ENCODE measurements at places on chromosomes 1 and 21. TPM values are rescaled to one million over a fixed set of nuclear protein-coding genes. Genes with fewer than 3 reads are reported as not detected.

- peak; percentile 77 for DNase-seq
Observed at GRCh38 chr21:31520561-31521098, 138.9 kb upstream of the SOD1 start.

The OXCT2 gene
- total RNA-seq = 0.36 TPM

GRCh38 chr1:229792012-229792975 lies 166.2 kb downstream of the URB2 start:
- DNase-seq = no peak

DNA sequence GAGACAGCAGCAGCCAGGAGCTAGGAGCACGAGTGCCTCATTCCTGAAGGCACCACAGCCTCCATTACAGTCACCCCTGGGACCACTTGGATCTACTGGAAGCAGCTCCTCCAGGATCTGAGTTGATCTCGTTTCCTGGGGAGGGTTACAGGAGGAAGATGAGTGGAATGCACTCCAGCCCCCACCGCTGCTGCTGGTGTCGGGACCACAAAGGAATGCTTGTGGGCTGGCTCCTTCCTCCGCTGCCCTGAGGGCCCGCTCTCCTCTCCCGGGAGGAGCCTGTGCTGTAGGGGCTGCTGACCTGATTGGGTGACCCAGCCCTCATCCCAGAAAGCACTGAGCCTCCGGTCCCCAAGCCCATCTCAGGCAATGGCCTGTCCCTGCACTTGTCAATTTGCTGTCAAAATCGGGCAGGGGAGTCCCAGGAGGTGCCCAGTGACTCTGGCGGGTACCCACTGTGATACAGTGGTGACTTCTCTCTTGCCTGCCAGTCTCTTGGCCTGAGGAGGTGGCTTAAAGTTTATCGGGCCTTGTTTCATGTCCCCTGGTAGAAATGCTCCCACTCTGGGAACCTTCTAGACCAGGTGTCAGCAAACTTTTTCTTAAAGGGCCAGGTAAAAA lies 23.1 kb downstream of the IL10RB start:
- DNase-seq = peak; percentile 86

DNA sequence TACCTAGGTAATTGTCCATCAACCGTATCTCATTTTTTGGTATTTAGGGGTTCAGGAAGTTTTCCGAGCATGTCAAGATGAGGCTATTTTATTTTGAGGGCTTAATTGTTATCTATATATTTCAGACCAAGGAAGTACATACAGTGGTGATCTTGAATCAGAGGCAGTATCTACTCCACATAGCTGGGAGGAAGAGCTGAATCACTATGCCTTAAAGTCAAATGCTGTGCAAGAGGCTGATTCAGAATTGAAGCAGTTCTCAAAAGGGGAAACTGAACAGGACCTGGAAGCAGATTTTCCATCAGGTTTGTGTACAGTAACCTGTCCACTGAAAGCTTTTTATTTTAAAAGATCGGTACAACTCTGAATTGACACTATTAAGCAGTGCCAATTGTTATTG lies 130.2 kb downstream of the ZMYM4 start:
- DNase-seq = no peak

The CD84 gene
- not detected for total RNA-seq

DNA sequence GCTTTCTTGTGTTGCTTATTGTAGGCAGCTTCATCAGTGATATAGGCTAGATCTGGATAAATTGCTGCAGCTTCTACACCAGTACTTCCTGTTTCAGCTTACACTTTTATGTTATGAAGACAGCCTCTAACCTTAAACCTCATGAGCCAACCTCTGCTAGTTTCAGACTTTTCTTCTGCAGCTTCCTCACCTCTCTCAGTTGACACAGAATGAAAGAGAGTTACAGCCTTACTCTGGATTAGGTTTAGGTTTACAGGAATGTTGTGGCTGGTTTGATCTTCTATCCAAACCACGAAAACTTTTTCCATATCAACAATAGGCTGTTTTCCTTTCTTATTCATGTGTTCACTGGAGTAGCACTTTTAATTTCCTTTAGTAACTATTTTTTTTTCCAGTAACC lies 76.9 kb upstream of the RNPC3 start:
- peak; percentile 68 for DNase-seq

The ZNF593OS gene
- total RNA-seq = not detected

The TMEM183A gene
- total RNA-seq = 66.1 TPM

DNA sequence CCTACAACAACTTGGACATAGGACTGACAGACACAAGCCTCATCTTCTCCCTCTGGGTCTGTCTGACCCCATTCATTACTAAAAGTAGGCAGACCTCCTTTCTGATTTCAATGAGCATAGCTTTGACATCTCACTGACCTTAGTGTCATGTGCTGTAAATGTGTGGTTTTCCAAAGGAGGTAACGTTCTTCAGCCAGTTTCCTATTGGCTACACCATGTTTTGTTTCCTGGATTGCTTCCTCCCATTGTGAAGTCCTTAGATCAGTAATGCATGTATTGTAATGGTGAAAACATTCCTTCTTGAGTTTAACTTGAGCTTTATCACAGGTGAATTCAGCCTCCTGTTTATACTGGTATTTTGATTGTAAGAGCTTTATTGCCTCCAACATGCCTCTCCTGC lies 20.6 kb downstream of the STXBP3 start:
- no peak for DNase-seq

The MAD2L2 gene
- total RNA-seq = 29.3 TPM

- peak; percentile 26 for DNase-seq
Observed at GRCh38 chr1:110339407-110340206, 430 bp downstream of the RBM15 start.

The CHIA gene
- total RNA-seq = not detected

- peak; percentile 21 for DNase-seq
Observed at GRCh38 chr1:17340358-17340757, 31.6 kb upstream of the PADI6 start.

DNA sequence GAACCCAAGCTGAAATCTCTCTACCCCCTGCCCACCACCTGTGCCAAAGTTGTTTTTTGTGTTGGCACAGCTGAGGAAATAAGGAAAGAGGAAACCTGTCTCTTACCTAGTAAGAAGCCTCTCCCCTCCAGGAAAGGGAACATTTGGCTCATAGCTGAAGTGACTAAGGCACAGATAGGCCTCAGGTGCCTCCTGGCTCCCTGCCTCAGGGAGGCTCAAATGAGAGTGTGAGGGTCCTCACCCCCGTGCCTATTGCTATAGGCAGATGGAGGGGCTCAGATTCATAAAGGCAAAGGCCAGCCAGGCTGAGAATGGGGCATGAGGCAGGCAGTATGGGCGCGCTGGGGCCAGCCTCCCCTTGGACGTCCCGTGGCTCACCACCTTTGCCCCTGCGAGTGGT lies 7.4 kb downstream of the SLC30A2 start:
- no peak for DNase-seq

GRCh38 chr1:155236451-155236850 lies 18.8 kb downstream of the ENTREP3 start:
- no peak for DNase-seq

The ERG gene
- total RNA-seq = 0.84 TPM
